Stimulated activated CD4-positive, alpha-beta T cell treated with anti-CD3 and anti-CD28 coated beads, TNF-alpha, amount 100 ng/mL, for 48 hours (primary cell): ENCODE measurements at places on chromosomes 7 and 10.

GRCh38 chr7:55207436-55208125 lies 157.6 kb upstream of the LANCL2 start:
- no peak for DNase-seq

- DNase-seq: no peak
These were observed 468.1 kb upstream of the NRP1 start for GRCh38 chr10:33802566-33802965.

DNA sequence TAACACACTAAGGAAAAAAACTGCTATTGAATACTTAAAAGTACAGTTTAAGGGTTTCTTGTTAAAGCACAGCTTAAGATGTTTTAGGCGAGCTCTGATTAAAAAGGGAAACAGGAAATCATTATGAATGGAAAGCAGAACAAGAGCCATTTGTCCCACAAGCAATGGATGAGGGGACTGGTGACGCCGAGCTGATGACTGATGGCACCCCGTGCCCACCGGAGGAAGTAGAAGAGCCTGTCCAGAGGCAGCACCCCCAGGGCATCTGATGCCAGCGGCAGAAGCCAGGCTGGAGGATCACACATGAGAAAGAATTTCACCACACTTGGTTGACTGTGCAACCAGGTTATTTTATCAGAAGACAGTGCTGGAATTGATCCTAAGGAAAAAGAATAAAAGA lies 15.0 kb upstream of the INSIG1 start:
- no peak for DNase-seq

GRCh38 chr7:117202511-117202910 lies 120.3 kb downstream of the WNT2 start:
- no peak for DNase-seq

- no peak for DNase-seq
These were observed 101.5 kb downstream of the JCAD start for GRCh38 chr10:29957907-29958331.
